AML-193 (cell line): ENCODE measurements at places on chromosomes 5 and 9.
A peak's percentile ranks its signal among the peaks of the same experiment; 100 is the strongest.

GRCh38 chr9:2019723-2020122, 4.6 kb downstream of the SMARCA2 start:
- no peak for DNase-seq

GRCh38 chr5:152271420-152271819, 133.7 kb downstream of the NMUR2 start:
- DNase-seq = peak; percentile 23

DNA sequence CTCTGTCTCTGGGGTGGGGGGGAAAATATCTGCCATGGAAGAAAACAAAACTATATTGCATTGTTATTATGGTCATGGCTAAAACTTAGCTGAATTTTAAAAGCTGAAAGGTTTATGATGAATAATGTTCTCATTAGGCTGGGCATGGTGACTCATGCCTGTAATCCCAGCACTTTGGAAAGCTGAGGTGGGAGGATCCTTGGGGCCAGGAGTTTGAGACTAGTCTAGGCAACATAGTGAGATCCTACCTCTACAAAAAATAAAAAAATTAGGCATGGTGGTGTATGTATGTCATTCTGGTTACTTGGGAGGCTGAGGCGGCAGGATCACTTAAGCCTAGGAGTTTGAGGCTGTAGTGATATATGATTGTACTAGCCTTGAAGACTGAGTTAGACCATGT, 44.5 kb downstream of the IPO11 start:
- no peak for DNase-seq

DNA sequence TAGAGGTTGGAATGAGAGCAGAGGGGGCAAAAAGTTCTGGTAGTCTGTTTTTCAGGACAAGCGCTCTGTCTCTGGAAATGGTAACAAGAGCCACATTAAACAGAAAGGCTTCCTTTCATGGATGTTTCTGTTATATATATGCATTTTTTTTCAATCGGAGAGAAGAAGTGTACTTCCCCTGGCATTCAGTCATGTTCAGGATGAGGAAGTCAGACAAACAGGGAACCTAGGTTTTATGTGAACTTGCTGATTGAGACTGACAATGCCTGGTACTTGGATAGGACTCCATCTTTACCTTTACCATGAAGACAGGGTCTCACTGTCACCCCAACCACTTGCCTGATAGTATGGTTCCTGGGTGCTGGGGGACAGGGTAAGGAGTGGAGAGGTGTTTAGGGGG, 30.1 kb upstream of the ZBED3 start:
- peak; percentile 26 for DNase-seq

GRCh38 chr9:27719711-27720110, 146.4 kb upstream of the C9orf72 start:
- no peak for DNase-seq

- DNase-seq = no peak
These were observed 6.6 kb downstream of the C1QTNF2 start for GRCh38 chr5:160363660-160364395.

DNA sequence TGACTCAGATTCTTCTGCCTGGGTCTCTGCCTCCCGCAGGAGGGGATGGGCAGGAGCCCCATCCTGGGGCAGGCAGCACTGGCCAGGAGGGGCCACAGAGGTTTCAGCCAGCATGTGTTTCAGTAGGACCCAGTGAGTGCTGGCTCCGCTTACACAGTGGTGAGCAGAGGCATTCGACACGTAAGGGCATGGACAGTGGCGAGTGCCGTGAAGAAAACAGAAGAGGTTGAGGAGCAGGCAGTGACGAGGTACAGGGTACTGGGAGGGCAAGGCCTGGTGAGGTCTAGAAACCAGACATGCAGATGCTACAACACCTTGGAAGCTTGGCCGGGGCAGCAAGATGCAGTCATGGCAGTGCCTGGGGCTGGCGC, 41.5 kb downstream of the CACNA1B start:
- no peak for DNase-seq

- no peak for DNase-seq
These were observed 65.6 kb downstream of the ANKRD55 start for GRCh38 chr5:56167519-56167918.

DNA sequence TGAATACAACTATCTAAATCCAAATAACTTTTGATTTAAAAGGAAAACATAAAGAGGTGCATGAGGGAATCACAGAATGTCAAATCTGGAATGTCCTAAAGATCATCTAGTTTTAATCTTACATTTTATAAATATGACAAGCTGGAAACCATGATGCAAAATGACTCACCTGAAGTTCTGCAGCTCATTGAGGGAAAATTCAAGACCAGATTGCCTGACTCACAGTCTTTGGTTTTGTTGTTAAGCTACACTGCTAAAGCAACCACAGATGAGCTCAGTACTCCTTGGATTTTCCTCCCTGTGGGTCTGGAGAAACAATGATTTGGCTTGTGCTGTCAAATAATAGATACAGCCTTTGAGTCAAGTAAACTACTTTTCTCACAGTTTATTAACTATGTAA, 19.1 kb upstream of the EDIL3 start:
- DNase-seq = no peak

- DNase-seq = no peak
These were observed 85.3 kb downstream of the TTC39B start for GRCh38 chr9:15221746-15222145.

- peak; percentile 70 for DNase-seq
These were observed 174.5 kb upstream of the SLC12A2 start for GRCh38 chr5:127909066-127909465.

DNA sequence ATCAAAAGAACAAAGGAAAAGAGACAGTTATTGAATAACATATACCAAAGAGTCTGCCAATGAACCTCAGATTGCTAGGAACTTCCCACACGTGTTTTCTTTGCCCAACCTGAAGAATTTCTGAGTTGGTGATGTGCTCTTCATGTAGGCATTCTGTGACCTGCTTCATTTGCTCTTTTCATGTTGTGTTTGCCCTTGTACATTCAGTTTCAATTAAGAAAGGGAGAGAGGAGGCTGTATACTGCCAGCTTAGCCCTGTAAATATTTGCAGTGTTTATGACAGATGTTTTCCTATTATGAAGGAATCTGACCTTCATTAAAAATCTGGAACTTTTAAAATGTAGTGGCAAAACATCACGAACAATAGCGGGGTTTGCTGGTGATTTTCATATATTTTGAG, 168.5 kb downstream of the GAS1 start:
- DNase-seq = no peak

- DNase-seq = peak; percentile 53
These were observed 3.4 kb downstream of the CLINT1 start for GRCh38 chr5:157855404-157855994.

DNA sequence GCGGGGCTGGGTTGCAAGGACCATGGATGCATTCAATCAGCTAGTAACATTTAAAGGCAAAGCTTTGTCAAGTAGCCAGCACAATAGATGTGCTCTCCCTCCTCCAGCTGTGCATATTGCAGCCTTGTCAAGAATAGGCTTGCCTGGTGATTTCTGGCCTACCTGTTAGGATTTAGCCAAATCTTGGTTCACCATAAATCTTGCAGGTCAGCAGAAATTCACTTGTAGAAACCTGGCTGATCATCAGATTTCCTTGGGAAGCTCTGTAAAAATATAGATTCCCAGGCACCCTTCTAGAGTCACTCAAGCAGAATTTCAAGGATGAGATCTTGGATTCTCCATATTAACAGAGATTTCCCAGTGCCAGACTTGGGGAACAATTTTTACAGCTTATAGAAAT, 152.2 kb upstream of the SLC12A2 start:
- no peak for DNase-seq

- no peak for DNase-seq
These were observed 221.8 kb downstream of the MEF2C start for GRCh38 chr5:88660947-88661805.

- no peak for DNase-seq
These were observed 138.0 kb downstream of the NUDT12 start for GRCh38 chr5:103424453-103425205.

GRCh38 chr9:96751815-96752214, 26.1 kb downstream of the ZNF510 start:
- no peak for DNase-seq

GRCh38 chr5:19734776-19735175, 253.2 kb downstream of the CDH18 start:
- no peak for DNase-seq

GRCh38 chr5:75037106-75037505, 15.3 kb downstream of the GCNT4 start:
- DNase-seq = no peak

GRCh38 chr5:38319491-38319890, 61.1 kb downstream of the EGFLAM start:
- DNase-seq = no peak

DNA sequence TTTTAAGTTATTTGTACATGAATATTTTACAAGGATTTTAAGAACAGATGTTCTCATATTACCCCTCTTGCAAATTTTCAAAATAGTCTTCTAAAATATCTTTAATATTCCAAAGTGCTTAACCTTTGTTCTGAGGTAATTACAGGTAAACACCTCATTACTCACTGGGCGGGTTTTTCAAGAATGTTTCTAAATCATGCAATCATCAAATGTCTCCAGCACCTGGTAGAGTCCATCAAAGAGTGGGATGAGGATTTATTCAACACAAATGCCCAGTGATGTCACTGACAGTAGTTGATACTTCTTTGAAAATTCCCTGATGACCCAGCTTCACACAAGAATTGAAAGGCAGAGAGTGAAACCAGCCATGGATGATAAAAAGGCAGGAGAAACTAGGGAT, 114.4 kb downstream of the SEC61B start:
- DNase-seq = no peak

DNA sequence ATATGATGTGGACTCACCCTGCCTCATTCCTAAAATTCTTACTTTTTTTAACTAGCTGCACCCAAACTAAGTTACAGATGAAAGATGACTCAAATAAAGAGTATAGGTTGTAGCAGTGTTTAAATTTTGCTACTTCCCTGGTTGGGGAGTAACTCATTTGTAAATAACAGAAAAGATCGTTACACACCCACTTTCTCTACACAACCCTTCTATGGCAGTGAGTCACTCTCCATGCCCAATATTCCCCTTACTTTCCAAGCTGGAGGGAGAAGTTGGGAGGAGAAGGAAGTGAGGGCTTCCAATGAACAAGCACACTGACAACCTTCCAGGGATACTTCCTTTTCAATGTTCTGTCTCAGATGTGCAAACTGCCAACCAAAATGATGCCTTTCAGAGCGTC, 1.9 kb downstream of the RASEF start:
- no peak for DNase-seq

- no peak for DNase-seq
These were observed 57.8 kb upstream of the C5orf46 start for GRCh38 chr5:147963948-147964693.

- no peak for DNase-seq
These were observed 23.4 kb downstream of the EHMT1 start for GRCh38 chr9:137642118-137642601.

DNA sequence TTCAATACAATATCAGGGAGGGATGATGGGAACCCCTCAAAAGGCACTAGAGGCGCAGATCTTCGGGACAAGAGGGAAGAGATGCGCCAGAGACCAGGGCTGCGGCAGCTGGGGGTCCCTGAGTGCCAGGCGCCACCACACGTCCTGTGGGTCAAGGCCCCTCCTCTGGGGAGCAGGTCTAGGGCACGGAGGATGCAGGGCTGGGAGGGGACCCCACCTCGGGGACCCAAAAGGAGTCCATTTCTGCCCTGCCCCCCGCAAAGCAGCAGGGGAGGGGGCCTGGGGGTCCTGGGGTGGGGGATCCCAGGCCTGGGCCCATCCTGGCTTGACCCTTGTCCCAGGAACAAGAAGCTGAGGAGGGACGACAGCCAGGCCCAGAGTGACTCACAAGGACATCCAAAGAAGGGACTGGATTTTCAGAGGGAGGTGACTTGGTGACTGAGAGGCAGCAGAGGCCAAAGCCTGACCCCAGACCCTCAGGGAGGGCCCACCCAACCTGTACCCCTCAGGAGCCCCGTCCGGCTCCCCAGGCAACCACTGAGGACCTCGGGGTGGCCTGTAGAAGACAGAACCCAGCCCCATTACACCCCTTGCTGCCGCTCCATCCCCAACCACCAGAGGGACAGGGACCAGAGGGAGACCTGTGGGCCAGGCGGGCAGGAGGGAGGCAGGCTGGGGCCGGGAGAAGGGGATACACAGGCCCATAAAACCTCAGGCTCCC, 54.2 kb downstream of the LRSAM1 start:
- peak; percentile 13 for DNase-seq

- DNase-seq = no peak
These were observed 108.7 kb upstream of the MPDZ start for GRCh38 chr9:13388157-13388556.

DNA sequence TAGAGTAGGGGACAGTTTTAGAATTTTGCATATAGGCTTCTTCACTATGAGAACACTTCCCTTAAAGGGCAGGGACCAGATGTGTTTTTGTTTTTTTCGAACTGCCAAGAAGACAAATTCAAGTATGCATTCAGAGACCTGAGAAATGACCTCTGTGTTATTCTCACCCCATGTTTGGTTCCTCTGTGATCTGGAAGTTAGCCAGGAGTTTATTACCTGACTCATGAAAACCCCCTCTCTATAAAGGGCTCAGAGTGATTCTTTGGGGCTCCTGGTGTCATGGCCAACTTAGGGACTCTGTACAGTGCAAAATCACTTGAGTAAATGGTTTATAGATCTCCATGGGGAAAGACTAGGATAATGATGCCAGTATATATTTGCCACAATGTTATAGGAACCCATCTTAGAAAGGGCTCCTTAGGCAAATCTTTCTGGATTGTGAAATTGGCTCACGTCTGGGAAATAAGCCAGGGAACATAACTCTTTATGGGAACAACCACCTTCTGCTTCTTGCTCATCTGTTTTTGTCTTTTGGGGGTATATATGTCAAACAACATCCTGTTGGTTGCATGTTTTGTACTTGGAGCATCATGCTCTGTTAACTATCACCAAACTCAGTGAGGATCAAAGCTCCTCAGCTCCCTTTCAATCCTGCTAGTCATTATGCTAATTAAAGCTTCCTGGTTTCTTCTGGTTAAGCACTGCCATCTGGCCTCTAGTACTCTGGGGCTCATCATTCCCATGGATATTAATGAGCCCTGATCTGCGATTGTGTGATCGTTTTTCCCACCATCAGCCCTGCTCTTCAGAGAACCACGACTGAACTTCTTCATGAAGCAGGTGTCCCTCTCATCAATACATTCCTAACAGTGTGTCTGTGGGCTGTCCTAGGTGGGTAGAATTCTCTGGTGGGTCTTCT, 173.4 kb upstream of the CDH12 start:
- DNase-seq = no peak

GRCh38 chr9:91533382-91533781, 109.8 kb upstream of the NFIL3 start:
- DNase-seq = no peak
